ENCODE measurements at places on chromosomes 13 and 19.

- peak; percentile 57 for DNase-seq
These were observed 97.7 kb upstream of the IPO5 start for GRCh38 chr13:97855570-97856303.

DNA sequence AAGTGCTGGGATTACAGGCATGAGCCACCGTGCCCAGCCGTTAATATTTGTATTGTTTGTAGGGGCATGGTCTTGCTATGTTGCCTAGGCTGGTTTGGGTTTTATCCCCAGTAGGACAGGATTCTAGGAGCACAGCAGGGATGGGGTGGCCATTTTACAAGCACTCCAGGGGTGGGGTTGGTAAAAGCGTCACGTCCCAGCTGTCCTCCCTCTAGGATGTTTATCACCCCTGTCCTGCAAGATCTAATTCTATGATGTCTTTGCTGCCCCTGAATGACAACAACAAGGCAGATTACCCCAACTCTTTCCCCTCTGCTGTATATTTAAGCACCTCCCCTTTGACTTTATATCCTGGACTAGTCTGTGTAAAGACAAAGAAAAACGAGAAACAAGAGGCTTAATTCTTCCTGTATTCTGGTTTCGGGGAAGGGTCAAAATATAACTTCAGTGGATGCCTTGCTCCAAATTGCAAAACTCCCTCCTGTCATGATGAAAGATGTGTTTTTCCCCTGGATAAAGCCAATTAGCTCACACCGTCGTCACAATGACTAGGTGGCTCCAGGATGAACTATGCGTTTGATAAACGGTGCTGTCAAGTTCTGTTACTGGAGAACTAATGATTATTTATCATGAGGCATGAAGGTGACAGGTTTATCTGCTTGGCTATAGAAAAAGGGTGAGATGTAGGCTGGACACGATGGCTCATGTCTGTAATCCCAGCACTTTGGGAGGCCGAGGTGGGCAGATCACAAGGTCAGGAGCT lies 27.8 kb upstream of the OR1M1 start:
- DNase-seq, result no peak

DNA sequence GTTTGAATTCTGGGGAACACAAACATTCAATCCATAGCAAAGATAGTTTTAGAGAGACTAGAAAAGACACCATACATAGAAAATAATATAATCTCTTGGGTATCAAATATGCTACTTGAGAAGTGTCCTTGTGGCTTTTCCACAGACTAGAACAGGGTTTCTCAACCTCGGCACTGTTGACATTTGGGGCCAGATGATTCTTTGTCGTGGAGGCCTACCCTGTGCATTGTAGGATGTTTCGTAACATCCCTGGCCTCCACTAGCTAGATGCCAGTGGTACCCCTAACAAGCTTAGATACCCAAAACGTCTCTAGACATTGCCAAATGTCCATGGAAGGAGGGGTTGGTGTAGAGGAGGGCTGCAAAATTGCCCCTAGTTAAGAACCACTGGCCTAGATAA lies 2.2 kb upstream of the ESD start:
- DNase-seq, result no peak

DNA sequence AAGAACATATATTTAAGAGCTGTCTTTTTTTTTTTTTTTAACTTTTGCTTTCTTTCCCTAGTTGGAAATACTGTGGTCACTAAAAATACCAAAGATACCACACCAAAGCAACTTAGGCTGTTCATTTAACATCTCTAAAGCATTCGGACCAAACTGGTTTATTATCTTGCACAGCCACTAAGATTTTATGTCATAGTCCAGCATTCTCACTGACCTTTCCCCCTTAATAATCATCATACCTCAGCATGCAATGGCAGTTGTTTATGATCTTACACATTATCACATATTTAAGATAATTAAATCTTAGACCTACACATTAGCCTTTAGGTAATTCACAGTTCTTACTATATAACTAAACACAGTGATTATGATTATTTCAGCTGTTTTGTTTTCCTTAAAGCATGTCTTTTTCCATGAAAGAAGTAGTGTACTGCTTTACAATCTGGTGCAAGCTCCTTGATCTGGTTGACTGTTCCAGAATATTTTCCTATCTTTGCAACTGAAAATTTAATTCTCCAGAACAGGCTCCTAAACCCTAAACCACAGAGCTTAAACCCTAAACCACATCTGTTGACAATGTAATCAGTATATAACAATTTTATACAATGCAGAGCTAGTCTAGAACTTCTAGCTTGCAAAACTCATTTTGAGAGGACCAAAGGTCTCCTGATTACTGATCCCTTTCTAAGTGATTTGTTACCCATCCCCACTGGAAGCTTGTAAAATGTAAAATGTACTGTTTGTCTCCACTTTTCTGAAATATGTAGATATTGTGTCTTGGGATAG lies 74.2 kb downstream of the CDK8 start:
- DNase-seq, result no peak

Data from NCI-H1105 treated with DMSO at 0.1 percent for 48 hours (cell line).